ENCODE measurements at places on chromosomes 12 and 14. TPM values are rescaled to one million over a fixed set of nuclear protein-coding genes. Genes with fewer than 3 reads are reported as not detected.

The TAS2R30 gene
- total RNA-seq = not detected

The GPR84 gene
- not detected for total RNA-seq

The SRRM4 gene
- total RNA-seq = not detected

The P2RX2 gene
- not detected for total RNA-seq

The PTPN6 gene
- total RNA-seq = not detected

The ANKRD52 gene
- total RNA-seq = 12.4 TPM

The CCDC38 gene
- total RNA-seq = not detected

The POTEM gene
- not detected for total RNA-seq

The SLC6A15 gene
- 7.2 TPM for total RNA-seq

The PEBP1 gene
- total RNA-seq = 292 TPM

The GPD1 gene
- 0.18 TPM for total RNA-seq

The CPNE6 gene
- total RNA-seq = not detected

Measured in myometrial cell (primary cell).